CD4-positive, CD25-positive, alpha-beta regulatory T cell (primary cell): ENCODE measurements at places on chromosomes 7 and 10.

- DNase-seq, result no peak
Measured at GRCh38 chr7:37659971-37660565, 23.5 kb upstream of the GPR141 start.

DNA sequence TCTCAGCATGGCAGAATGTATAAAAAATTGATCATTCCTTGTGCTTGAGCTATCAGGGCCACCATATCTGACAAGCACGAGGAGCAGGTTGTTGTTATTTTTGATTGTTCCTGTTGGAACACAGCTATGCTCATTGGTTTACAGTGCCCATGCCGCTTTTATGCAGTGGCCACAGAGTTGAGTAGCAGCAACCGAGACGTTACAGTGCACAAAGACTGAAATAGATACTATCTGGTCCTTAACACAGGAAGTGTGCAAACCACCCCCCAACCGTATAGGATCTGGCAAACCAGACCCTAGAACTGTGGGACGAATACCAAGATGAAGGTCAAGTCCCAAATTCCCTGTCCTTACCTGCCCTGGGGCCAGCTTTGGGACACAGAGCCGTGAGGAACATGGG lies 216.6 kb downstream of the KLF6 start:
- no peak for DNase-seq

- DNase-seq, result no peak
Measured at GRCh38 chr10:124671486-124672075, 72.6 kb downstream of the FAM53B start.

- DNase-seq, result no peak
Measured at GRCh38 chr7:79096361-79096805, 357.1 kb downstream of the MAGI2 start.

GRCh38 chr7:126022452-126022851 lies 1092.8 kb upstream of the POT1 start:
- no peak for DNase-seq

- DNase-seq, result no peak
Measured at GRCh38 chr10:73653701-73654100, 2.1 kb downstream of the SYNPO2L start.

GRCh38 chr10:77832238-77832637 lies 94.3 kb downstream of the DLG5 start:
- DNase-seq, result peak; percentile 34

DNA sequence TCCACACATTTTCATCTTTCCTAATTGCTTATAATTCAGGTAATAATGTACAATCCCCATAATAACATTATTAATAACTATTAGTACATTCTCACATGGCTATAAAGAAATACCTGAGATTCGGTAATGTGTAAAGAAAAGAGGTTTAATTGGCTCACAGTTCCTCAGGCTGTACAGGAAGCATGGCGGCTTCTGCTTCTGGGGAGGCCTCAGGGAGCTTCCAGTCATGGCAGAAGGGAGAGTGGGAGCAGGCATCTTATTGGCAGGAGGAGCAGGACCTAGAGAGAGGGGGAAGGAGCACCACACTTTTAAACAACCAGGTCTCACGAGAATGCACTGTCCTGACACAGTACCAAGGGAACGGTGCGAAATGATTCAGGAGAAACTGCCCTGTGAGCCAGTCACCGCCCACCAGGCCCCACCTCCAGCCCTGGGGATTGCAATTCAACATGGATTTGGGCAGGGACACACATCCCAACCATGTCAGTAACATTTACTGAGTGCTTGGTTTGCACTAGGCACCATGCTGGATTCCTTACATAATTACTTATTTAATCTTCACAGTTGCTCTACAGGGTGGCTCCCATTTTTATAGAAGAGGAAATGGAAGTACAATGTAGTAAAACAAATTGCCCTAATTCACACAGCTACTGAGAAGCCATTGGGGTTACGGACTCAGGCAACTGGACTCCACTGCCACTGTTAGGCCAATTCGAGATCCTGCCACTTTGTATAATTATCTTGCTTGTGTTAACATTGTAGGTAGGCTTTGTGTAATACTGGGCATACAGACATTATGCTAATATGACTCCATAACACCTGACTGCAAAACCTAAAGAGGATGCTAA lies 8.7 kb upstream of the ESYT2 start:
- no peak for DNase-seq

GRCh38 chr7:22184549-22185199 lies 172.3 kb downstream of the RAPGEF5 start:
- no peak for DNase-seq

GRCh38 chr7:40324914-40325313 lies 190.1 kb downstream of the SUGCT start:
- no peak for DNase-seq

DNA sequence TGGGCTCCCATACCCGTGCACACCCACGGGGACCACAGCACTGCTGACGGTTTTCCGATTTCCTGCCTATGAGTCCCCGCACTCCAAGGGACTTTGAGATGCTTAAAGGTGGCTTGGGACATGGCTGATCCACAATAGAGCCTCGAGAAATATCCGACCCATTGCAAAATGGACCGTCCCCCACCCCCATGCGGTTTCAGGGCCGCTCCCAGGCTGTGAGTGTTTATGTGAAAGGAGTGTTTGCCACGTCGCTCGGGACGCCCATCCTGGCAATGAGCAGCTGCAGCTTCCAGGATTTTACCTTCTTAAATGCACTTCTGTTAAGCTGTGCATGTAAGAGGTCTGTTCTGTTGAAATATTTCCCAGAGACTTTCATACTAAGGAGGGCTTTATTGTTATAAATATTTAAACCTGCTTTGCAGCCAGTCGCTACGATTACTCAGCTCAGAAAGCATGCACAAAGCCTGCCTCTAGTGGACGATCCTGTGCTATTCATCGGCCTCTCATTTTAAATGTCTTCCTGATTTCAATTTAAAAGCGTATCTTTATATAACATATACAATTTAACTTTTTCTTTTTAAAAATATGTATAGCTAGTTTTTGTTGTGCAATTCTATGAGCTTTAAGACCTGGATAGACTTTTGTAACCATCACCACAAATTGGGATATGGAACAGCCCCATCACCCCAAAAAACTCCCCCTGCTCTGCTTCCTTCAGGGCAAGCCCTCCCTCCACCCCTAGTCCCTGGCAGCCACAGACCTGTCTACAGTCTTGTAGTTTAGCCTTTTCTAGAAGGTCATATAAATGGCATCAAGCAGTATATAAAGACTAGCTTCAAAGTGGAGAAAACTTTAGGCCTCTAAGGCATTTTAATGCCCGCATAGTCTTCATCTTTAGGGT lies 418.3 kb downstream of the PAXIP1 start:
- DNase-seq, result no peak

- no peak for DNase-seq
Measured at GRCh38 chr7:79647711-79648110, 194.2 kb upstream of the MAGI2 start.

- DNase-seq, result no peak
Measured at GRCh38 chr7:38675494-38676106, 44.4 kb upstream of the AMPH start.

DNA sequence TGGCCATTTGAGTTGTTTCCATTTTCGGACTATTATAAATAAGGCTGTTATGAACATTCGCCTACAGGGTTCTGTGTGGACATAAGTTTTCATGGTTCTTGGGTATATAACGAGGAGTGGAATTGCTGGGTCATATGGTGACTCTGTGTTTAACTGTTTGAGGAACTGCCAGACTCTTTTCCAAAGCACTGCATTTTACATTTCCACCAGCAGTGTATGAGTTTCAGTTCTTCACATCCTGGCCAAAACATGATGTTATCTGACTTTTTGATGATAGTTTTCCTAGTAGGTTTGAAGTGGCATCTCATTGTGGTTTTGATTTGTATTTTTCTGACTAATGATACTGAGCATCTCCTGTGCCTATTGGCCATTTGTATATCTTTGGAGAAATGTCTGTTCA lies 5.4 kb downstream of the SUV39H2 start:
- DNase-seq, result no peak

DNA sequence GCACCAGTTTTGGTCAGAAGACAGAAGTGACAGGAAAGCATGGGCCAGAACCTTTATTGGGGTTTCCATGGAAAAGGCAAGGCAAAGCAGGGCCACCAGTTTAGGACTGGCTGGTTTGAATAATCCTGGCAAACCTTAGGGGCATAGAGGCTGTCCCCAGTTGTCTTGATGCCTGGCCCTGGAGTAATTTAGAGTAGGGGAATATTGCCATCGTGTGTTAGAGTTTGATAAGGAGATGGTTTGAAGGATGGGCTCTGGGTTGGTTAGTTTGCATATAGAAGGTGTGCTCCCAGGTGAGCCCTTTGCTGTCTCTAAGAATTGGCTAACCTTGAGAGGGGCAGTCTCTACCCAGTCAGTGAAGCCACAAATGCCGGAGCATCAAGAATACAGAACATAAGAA lies 79.6 kb downstream of the ZNF777 start:
- DNase-seq, result peak; percentile 4

DNA sequence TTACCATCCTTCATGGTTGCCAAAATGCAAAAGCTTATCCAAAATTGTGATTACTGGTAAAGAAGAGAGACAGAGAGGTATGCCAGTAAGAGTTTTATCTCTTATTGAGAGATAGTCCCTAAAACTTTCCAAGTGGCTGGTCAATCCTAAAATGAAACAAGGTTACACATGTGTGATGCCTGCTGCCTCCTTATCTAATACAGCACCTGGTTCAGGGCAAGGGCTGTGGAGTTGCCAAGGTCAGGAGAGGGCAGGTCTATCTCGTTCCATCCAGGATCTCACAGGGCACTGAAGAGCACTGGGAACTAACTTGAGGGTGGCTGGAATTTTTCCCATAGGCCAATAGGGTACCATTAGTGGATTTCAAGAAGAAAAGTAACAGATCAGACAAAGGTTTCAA lies 18.3 kb downstream of the VOPP1 start:
- no peak for DNase-seq

DNA sequence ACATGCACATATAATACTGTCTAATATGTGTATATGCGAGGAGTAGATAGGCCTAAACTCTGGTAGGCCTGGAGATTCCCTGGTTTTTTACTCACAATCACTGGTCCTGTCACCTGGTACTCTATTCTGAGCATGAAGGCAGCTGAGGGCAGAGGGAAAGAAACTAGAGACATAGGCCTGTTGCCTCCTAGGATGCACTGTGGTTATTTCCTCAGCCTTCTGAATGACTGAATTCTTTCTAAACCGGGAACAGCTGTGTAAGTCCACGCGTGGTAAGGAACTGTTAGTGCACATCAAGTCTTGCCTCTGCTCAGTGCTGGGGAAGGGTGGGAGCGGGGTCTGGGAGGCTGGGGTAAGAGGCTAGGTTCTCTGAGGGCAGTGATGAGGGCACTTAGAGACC lies 7.7 kb downstream of the KAZALD1 start:
- DNase-seq, result no peak

- DNase-seq, result no peak
Measured at GRCh38 chr10:24935504-24936292, 16.7 kb downstream of the PRTFDC1 start.

GRCh38 chr10:130128062-130128781 lies 8.0 kb upstream of the GLRX3 start:
- no peak for DNase-seq

- DNase-seq, result no peak
Measured at GRCh38 chr10:77819210-77820112, 107.1 kb downstream of the DLG5 start.

- no peak for DNase-seq
Measured at GRCh38 chr7:132475669-132476116, 100.6 kb downstream of the PLXNA4 start.

DNA sequence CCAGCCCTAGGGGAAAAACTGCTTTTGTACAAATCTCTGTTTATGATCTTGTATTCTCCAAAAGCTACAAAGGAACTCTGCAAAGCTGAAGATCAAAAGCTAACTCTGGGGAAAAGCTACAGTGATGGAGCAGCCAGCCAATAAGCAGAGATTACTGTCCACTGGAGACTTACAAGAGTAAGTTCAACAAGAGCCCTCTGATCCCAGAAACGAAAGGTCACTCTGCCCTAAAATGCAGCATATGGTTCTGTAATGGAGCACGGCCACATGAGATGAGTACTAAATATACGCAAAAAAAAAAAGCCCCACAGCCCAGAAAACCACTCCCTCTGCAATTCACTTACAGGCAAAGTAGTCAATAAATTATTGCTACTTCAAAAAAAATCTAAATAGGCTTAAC lies 60.1 kb downstream of the ERCC6 start:
- DNase-seq, result no peak

- no peak for DNase-seq
Measured at GRCh38 chr10:30231071-30231652, 117.9 kb downstream of the MTPAP start.

- no peak for DNase-seq
Measured at GRCh38 chr7:94481279-94481678, 28.3 kb upstream of the CASD1 start.

DNA sequence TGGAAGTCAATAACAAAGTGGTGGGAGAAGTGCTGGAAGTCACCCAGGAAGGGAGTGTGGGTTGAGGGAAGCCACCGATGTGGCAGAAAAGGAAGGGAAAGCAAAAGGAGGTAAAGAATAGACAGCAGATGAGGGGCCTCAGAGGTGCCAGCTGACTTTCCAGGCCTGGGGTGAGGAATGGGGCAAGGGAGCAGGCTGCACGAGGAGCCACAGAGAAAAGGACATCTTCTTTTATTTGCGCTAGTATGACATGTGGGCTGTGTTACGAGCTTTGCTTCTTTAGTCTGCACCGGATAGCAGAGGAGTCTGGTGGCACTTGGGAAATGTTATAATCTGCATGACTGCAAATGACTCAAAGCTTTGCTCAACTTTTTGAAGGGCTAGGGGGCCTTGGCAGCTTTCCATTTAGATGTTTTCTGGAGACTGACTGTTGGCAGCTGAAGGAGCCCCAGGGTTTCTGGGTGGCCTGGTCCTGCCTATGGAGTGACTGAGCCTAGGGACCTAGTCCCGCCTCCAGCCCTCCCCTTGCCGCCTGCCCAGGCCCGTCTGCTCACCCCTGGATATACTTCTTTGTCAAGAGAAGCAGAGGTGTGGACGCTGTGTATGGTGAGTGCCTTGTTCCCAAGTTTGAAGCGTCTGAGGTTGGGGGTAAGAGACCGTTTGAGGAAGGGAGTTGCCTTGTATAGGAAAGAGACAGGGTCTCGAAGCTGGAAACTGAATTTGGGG lies 5.1 kb downstream of the PRXL2A start:
- no peak for DNase-seq

DNA sequence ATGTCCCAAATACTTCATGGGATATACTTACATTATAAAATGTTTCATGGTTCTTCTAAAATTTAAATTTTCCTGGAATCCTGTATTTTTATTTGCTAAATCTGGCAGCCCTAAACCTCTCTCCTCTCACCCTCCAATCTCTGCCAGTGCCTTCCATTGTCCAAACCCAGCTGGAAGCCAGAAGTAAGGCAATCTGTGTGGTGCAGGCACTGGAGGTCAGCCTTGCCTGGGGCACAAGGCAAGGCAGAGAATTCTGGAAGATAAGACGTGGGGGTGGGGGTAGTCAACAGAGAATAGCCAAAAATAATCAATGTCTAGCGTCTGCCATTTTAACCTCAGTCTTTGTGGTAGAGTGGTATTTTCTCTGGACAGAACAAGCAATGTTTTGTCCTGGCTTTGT lies 381.7 kb downstream of the GPAM start:
- DNase-seq, result no peak

- DNase-seq, result no peak
Measured at GRCh38 chr7:66352071-66352470, 146.9 kb downstream of the TPST1 start.
